ENCODE measurements at places on chromosomes 5 and 9.

DNA sequence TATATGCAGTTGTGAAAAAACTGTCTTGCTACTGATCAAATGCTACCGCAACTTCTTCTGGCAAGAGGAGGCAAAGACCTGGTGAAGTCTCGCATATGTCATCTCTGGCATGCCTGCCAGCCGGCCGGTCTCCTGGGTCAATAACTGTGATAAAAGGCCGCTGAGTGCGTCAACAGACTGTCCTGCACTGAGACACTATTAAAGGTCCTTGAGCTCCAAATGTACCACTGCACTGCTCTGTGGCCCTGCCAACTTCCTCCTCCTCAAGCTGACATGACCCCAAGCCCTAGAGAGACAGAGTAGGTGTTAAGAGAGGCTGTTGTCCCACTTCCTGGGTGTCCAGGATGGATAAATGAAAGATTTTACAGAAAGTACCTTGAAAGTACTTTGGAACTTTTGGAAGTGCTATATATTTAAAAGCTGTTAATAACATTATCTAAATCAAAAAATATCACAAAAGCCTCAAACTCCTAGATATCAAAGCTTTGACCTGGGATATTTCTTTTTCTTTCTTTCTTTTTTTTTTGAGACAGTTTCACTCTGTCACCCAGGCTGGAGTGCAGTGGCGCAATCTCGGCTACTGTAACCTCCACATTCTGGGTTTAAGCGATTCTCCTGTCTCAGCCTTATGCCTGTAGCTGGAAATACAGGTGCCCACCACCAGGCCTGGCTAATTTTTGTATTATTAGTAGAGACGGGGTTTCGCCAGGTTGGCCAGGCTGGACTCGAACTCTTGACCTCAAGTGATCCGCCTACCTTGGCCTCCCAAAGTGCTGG, 31.5 kb downstream of the RAPGEF1 start:
- no peak for DNase-seq

DNA sequence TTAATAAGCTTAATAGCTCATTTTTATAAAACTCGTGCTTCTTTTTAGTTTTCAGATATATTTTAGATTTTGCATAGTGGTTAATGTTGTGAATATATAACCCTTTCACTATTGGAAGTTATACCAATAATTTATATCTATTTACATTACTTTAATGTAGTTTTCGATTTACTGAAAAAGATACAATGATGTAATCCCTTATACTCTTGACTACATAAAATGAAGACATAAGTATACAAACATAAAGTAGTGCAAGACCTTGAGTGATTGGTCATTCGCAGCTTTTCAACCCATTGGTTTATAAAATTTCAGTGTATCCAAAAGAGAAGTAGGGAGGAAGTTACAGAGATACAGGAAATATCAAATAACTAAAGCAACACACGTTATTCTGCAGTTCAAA, 84.3 kb upstream of the GRHPR start:
- no peak for DNase-seq

DNA sequence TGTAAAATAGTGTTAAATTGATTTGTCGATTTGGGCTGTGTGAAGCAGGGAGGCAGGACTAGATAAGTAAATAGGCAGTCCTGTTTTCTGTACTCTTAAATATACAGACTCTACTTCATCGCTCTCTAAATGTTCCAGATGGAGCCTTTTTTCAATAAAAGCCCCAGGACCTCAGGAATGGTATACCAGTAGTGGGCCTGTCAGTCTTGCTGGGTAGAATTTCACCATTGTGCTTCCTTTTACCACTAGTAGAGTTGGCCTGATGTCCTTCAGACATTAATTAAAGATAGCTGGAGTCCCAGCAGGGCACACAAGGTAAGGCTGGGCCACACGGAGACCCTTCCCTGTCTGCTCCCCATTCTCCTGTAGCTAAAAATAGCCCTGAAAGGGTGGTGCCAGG, 6.0 kb downstream of the SNX18 start:
- no peak for DNase-seq

DNA sequence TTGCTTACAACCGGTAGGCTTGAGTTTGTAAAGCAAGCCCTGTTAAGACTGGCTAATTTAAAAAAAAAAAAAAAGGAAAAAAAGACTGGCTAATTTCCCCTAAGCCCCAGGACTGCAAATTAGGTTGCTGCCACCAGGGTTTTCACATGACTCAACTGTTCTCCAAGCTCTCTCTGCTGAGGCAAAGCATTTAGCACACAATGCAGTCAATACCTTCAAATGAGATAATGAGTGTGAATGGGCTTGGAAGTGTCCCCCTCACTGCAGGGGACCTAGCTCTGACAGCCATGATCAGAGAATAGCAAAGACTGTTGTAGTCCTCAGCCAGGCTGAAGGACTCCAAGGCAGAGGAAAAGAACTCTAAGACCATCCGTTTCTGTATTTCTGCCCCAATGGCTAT, 42.8 kb upstream of the ZSWIM6 start:
- no peak for DNase-seq

DNA sequence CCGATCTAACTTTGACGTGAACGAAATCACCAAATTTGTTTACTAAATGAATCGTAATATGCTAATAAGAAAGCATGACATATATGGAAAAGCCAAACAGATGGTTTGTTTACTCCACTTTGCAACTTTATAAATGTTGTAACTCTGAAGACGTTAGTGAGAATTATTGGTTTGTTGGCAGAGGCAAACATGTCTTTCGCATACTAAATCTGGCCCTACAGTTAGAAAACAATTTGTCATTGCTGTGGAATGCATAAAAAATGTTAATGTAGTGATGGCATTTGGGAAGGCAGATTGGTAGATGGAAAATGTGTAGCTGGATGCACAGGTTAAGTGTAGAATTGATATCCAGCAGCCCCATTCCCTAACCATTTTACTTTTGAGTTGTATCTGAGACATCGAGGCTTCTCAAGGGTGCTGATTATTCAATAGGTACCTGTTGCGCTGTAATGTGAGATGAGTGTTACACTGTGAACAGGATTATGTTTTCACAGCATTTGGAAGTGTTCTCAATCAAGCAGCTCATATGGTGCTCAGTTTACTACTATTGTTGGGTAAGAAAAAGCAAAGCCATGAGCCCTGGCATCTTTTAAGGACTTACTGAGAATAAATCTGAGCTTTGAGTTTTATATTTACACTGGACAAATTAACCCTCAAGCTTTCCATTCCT, 444.8 kb downstream of the BNC2 start:
- DNase-seq: no peak

DNA sequence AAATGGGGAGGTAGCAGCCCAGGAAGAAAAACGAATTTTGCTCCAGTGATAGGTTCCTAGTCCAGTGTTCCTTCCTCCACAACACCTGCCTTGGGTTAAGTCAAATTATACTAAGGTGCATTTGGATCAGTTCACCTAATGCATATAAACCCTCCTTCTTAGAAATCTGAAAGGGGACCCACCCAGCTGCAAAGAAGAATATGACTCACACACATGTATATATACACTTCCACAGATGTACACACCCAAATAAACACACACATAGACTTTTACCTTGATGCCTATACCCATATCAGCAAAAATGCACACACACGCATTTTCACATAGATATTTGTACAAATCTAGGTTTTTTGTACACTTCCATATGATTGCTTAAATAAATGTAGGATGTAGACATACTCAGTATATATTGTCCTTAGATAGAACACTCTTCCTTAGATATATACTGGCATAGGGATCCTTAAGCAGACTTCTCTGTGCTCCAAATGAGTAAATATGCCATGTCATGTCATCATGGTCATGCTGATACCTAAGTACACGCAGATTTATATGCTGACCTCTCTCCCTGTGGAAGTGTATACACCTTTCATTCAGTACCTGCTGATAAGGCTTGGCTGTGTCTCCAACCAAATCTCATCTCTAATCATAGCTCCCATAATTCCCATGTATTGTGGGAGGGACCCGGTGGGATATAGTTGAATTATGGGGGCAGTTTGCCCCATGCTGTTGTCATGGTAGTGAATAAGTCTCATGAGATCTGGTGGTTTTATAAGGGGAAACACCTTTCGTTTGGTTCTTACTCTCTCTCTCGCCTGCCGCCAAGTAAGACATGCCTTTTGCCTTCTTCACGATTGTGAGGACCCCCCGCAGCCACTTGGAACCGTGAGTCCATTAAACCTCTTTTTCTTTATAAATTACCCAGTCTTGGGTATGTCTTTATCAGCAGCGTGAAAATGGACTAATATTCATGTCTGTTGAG, 10.2 kb downstream of the ADRB2 start:
- DNase-seq: no peak

GRCh38 chr9:135971892-135972291, 10.7 kb upstream of the UBAC1 start:
- DNase-seq: no peak

GRCh38 chr9:101674165-101674564, 64.3 kb downstream of the GRIN3A start:
- no peak for DNase-seq

DNA sequence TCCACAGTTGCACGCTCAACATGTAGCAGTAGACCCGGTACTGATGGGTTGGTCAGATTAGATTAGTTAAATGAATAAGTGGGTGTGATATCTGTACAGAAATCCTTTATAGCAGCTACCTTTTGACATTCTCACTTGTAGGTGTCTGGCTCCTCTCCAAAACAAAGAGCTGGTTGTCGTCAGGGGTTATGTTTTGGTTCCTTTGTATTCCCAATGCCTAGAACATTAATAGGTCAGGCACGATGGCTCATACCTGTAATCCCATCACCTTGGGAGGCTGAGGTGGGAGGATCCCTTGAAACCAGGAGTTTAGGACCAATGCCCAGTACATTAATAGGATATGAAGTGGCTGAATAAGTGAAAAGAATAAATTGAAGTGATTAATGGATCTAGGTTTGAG, 182.1 kb downstream of the SNCAIP start:
- no peak for DNase-seq

GRCh38 chr5:71632168-71632567, 45.0 kb downstream of the MCCC2 start:
- no peak for DNase-seq

DNA sequence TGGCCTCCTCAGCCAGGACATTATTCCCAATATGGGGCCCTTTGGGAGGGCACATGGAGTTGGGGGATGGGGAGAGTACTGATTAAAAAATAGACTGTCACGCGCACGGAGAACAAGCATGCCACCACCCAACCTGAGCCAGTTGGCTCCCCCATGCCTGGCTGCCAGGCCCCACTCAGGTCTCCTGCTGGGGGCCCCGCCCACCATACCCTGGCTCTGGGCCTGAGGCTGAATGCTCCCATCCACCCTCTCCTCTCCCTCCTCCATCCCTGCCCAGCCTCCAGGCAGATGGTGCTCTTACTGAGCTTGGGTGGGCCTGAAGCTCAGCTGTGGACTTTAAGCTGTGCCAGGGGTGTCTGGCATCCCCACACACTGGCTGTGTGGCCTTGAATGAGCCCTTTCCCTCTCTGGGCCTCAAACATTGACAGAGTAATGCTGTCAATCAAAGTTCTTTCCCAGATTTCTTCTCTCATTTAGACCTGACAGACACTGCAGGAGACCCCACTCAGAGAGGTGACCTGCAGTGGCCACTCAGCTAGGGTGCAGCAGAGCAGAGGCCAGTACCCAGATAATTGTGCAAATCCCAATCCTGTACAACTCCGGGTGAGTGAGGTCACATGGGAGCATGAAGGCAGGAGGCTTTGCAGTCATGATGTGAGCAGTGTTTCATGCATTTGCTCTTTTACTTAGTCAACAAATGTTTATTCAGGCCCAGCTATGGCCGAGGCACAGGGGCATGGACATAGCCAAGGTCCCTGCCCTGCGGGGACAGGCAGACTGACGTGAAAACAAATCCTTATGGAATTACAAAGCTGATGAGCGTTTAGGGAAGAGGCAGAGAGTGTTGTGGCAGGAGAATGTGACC, 9.8 kb upstream of the SYNPO start:
- no peak for DNase-seq

DNA sequence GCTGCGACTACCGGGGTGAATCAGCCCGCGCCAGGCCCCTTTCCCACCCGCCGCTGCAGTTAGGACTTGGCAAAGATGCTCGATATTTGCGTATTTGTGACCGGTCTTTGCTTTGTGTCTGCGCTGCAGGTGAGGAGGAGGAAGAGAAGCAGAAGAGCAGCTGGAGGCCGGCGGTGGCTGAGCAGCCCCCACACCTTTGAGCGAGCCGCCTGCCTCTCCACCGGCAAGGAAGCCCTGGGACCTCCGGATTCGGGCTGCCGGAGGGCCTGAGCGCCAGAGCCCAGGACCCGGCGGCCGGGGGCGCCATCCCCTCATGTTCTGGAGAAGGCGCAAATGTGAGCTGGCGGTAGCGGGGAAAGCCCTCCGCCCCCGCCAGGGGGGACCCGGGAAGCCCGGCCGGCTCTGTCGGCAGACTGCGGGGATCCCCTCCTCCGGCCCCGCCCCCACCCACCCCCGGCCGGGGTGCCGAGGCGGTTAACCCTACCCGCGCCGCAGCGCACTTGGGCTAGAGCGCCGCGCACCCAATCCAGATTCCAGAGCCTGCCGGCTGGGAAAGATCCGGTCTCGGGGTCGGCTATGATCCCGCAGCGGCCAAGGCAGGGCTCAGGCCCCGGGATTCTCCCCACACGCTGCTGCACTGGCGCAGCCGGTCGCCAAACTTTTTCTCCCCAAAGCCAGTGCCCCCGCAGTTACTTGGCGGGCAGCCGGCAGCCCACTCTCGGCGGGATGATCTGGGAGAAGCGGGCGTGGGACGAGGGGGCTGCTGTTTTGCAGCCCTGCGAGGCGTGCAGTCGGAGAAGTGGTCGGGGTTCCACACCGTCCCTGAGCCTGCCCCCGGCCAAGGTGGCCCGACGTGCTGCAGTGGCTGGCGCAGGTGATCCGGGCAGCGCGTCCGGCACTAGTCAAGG, 800 bp upstream of the KCNN2 start:
- DNase-seq: peak; percentile 42

GRCh38 chr5:24788829-24789514, 144.2 kb upstream of the CDH10 start:
- DNase-seq: no peak

GRCh38 chr5:177098470-177099141, 11.9 kb downstream of the FGFR4 start:
- peak; percentile 55 for DNase-seq

- no peak for DNase-seq
Observed at GRCh38 chr5:113039229-113039933, 62.8 kb downstream of the DCP2 start.

- no peak for DNase-seq
Observed at GRCh38 chr9:5389109-5389732, 48.5 kb downstream of the PLGRKT start.

DNA sequence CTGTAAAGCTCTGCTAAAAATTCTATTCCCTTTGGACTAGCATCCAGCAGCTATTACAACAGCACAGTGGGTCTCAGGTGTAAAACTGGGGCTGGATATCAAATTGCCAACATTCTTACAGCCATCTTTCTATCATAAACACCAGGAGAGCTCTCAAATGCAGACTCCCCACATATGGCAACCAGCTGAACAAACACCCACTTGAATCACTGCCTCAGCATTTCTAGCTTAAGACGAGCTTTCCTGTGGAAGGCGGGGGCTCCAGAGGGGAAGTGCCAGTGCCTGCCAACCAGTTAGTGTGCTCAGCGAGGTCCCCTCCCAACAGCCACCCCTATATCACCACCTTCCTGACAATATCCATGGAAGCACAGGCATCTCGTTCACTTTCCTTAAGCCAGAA, 62.2 kb downstream of the IPPK start:
- no peak for DNase-seq
